ENCODE measurements at places on chromosomes 4 and X.
A peak's percentile ranks its signal among the peaks of the same experiment; 100 is the strongest.

DNA sequence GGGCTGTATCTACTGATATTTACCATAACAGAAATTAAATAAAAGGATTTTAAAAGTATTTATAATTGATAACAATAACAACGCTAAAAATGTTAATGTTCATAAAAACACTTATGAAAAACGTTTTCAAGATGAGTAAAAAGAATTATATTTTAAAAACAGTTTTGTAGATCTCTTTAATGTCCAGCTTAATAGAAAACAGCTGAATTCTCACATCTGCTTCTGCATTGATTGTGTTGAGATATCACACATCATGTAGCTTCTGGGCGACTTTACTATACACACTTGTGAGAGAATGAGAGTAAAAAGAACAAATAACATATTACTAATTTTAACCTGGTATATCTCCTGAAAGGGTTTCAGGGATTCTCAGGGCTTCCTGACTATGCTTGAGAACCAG, 83.6 kb downstream of the NCAPG start:
- no peak for DNase-seq

- peak; percentile 69 for DNase-seq
Measured at GRCh38 chr4:84852081-84852480, 114.4 kb downstream of the WDFY3 start.

DNA sequence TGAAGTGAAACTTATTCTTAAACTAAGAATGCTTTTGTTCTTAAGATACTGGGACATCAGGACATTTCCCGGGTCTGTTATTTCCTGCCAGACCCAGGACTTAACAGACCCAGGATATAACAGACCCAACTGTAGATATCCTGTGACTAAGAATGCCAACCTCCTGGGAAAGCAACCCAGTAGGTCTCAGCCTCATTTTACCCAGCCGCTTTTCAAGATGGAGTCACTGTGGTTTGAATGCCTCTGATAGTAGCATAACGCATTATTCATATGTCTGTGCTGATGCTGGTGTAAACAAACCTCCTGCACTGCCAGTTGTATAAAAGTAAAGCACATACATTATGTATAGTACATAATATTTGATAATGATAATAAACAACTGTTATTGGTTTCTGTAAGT, 185.8 kb upstream of the GPRIN3 start:
- DNase-seq: no peak

DNA sequence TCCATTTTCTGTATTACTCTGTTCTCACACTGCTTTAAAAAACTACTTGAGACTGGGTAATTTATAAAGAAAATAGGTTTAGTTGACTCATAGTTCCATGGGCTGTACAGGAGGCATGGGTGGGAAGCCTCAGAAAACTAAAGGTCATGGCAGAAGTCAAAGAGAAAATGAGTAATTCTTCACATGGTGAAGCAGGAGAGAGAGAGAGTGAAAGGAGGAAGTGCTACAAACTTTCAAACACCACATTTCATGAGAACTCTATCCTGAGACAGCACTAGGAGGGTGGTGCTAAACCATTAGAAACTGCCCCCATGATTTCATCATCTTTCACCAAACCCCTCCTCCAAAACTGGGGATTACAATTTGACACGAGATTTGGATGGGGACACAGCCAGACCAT, 108.0 kb upstream of the PBDC1 start:
- DNase-seq: no peak

DNA sequence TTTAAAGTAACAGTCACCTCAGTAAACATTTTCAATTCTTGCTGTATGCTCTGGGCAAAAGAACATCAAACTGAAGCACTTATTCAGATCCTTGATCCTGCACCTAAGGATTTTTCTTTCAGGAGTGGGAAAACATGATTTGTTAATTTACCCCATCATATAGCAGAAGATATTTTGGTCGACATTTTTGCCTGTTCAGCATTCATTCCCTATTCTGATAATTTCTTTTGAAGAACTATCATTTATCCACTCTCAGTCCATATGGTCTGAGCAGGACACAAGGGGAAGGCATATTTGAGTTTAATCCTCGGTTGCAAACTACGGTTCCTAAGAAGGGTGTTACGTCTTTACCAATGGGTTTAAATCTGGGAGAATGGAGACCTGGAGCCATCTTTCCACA, 1.2 kb upstream of the CLOCK start:
- no peak for DNase-seq

- DNase-seq: peak; percentile 74
Measured at GRCh38 chr4:1033840-1034551, 22.6 kb downstream of the FGFRL1 start.

DNA sequence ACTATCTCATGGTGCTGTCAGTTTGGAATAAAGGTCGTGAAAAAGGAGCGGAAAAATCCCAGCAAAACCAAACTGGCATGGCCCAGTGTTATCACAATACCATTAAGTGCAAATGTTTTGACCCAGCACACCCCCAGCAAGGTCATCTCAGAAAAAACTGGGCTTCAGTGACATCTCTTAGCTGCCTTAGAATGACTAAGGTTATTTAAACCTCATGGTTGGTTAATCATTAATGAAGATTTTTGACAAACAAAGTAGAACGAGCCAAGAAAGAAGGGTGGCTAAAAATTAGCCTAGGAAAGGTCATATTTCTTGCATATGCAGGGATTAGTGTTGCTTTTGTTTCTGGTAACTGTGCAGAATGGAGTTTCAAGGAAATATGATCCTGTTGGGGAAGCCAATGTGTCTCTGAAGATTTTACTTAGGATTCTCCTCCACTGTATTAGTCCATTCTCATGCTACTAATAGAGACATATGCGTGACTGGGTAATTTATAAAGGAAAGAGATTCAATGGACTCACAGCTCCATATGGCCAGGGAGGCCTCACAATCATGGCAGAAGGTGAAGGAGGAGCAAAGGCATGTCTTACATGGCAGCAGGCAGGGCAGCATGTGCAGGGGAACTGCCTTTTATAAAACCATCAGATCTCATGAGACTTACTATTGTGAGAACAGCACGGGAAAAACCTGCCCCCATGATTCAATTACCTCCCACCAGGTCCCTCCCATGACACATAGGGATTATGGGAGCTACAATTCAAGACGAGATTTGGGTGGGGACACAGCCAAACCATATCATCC, 83.5 kb downstream of the CHRNA9 start:
- no peak for DNase-seq

DNA sequence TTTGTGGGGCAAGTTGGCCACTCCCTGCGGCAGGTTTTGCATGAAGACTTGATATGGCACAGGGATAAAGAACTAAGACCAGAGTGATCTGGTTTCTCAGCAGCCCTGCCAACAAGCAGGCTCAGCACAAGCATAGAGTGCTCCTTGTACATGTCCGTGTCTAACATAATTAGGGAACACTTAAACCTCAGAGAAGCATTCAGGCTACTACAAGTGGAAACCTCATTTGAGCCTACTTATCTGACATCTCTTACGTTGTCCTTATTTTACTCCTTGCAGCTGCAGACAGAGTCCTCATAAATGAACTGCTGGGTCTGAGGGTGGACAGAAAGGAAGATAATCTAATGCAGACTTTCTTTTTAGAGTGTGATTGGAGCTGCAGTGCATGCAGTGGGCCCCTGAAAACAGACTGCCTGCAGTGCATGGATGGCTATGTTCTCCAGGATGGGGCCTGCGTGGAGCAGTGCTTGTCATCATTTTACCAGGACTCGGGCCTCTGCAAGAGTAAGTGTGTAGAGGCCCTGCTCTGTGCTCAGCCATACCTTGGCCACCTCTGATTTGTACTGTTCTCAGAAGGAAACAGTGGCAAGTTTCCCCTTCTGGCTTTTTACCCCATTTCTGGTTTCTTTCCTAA, 179.1 kb upstream of the ANXA3 start:
- no peak for DNase-seq

DNA sequence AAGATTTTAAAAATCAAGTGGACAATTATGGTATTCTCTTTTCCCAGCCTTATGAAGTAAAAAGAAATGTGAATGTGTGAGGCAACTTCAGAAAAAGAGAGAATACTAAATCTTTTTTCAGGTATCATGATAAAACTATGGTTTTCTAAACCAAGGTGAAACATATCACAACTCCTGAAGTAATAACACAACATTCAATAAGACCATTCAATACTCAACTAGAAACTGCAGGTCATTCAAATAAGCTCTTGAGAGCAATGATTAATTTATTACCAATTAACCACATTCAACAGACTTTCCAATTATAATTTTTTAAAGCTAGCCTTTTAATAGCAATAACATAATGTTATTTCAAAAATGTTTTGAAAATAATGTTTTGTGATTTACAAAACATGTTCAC, 35.8 kb downstream of the SLC10A7 start:
- no peak for DNase-seq

DNA sequence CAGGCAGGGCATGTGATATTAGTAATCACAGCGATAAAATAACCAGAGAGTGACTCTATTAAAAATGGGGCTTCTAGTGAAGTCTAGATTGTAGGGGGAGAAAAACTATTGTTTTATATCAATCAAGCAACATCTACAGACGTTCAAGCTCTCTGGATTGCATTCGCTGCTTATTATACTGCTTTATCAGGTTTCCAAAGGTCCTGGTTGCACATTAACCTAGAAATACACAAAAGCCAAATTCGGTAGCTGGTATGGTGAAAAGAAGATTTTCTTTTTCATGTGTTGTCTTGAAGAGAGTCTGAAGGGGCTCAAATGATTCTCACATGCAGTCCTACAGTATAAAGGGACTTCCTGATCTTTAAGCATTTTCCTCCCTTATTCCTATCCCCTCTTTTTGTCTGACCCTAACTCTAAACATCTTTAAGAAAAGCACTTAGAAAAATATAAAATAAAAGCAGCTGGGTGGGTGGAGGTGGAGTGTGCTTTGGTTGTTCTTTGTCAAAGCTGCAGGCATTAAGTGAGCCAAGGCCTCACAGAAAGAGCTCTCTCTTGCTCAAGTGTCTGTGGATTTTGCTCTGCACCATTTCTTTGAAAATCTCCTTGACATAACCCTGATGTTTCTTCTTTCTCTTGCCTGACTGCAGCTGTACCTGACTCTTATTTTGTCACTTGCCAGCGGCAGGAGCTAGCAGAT, 46.1 kb downstream of the MID1IP1 start:
- no peak for DNase-seq

GRCh38 chr4:146472404-146472803, 49.3 kb downstream of the SLC10A7 start:
- DNase-seq: no peak

DNA sequence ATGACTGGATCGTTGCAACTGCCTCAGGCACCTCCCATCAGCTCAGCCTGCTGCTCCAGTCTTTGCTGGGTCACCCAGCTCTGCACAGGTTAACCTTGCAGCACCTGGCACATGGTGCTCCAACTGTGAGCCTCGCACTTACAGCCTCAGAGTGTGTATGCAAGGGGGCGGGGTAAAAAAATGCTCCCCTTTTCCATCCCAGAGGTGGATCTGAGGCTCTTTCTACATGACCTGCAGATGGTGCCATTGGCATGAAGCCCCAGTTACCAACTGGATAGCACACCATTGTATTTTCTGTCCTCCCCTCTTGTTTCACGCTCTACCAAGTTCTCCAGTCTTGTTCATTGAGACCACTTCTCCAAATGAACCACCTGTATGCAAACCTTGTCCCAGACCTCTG, 46.2 kb upstream of the TRPC3 start:
- DNase-seq: no peak

DNA sequence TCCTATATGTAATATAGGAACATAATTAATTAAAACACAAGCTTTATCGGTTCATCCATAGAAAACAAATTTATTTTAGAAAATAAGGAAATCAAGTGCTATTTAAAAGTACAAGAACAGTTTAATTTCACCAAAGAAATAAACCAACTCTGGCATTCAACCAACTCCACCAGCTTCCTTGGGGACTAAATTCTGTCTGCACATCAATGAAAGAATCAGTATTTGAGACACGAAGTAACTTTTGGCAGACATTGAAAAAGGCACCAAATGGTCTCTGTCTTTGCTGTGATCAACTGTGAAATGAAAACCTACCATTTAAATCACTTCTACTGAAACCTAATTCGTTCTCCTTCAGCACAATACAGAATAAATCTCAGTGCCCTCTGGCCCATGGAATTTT, 719.7 kb upstream of the GRIA3 start:
- peak; percentile 35 for DNase-seq

GRCh38 chr4:184343502-184344177, 126.0 kb upstream of the ENPP6 start:
- DNase-seq: peak; percentile 93

- no peak for DNase-seq
Measured at GRCh38 chrX:110836982-110837381, 41.4 kb upstream of the CHRDL1 start.

DNA sequence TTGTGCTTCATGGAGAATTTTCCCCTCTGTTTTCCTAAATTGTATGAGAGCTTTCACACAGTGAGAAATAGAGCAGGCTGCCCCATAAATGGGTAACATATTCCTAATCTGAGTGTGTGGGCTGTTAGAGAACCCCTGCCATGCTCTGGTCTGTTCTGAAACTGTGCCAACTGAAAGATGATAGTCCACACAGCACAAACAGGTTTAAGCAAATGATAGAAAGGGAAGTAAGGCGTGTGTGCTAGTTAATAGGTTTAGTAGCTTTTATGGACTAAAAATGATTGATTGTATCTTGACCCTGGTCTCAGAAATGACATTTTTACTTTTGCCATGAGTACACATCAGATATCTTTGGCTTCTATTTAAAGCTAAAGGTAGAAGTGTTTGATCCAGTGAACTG, 106.2 kb downstream of the PRRG1 start:
- DNase-seq: no peak

DNA sequence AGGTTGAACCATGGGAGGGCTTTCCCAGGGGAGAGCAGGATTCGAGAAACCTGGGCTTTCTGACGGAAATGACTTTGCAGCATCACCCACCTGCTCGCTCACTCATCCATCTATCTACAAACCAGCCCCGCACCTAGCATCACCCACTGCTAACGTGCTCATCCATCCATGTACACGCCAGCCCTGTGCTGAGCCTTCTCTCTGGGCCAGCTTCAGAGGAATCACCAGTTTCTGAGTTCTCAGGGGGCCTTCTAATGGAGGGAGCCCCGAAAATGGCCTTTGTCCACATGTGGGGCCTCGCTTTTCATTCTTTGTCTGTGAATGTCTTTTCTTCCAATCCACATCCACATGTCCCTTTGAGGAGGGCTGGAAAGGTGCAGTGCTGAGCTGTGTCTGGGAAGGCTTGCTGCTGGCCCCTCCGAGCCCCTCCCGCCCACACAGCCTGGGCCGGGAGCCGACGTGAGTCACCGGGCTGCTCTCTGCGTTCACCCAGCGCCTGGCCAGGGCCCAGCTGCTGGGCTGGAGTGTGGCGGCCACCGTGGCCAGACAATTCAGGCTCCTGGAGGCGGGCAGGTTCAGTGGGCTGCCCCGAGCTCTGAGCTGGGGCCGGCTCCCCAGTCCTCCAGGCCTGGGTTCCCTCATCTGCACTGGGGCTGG, 14.7 kb downstream of the SORCS2 start:
- peak; percentile 73 for DNase-seq

GRCh38 chrX:28659269-28659668, 72.0 kb downstream of the IL1RAPL1 start:
- no peak for DNase-seq

GRCh38 chr4:10272511-10272910, 155.9 kb upstream of the WDR1 start:
- DNase-seq: no peak

- DNase-seq: peak; percentile 17
Measured at GRCh38 chrX:23616361-23616760, 50.9 kb upstream of the PRDX4 start.
